Activated T-cell treated with anti-CD3 and anti-CD28 coated beads, Interleukin-2, amount 50 U/mL, for 1 hour (primary cell): ENCODE measurements at places on chromosomes 7 and 10.

- peak; percentile 75 for DNase-seq
Observed at GRCh38 chr10:70477661-70478162, 855 bp upstream of the PALD1 start.

DNA sequence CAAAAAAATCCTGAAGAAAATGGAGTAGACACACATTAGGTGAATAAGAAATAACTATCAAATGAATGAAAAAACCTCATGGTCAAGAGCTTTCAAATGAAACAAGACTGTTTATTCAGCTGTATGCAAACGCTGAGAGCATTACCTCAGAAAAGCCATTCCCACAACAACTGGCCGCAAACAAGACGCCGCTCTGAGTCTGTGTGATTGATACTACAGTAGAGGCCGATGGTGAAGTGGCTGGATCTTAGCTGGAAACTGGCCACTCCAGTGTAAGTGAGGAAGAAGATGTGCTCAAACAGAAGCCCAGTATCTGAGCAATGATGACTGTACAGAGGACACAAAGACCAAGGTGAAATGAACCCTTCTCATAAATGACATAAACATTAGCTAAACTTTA is 252.4 kb upstream of the GHITM start:
- no peak for DNase-seq

DNA sequence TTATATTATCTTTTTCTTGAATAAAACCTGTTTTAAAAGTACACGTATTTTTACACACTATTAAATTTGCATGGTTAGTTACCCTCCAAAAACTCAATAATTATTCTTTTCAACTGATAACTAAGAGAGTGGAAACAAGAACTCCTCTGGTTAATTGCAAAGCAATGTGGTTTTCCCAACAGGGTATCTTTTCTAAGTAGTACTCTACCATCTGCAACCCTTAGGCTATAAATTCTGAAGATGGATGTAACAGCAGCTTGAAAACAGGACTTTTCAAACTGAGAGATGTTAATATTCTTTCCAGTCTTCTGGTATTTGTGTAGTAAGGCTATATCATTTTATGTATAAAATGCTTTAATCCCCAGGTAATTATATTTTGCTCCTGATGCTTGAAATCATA is 916.1 kb upstream of the POT1 start:
- DNase-seq = no peak

- DNase-seq = no peak
Observed at GRCh38 chr7:42262964-42263363, 26.0 kb upstream of the GLI3 start.

DNA sequence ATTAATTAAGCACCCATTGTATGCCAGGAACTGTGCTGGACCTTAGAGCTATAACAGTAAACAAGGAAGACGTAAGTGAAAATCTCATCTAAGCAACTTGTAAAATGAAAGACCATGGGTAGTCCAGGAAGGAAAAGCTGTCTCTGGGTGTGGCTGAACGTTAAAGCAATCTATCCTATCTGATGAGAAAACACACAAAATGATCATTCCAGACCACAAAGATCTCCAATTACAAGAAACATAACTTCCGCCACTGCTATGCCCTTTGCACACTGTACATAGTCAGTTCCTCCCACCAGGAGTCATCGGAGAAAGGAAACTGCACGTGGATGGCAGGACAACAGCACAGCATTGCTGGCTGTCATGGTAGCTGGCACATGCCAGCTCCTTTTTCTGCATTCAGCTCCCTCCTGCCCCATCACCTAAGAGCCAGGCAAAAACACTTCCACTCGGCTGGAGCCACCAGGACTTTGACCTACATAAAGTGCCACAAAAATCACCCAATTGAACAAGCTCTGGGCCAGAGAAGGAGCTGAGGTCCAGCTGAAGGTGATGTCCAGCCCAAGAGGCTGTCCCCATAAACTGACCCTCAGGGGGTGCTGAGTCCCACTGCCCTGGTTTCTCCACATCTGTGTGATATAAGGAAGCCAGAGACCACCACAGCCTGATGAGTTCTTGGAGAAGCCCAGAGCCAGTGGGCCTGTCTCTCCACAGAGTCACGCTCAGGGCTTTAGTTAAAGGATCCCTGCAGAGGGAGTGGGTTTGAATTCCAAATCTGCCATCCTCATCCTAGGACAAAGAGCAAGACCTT is 56.4 kb downstream of the STEAP1B start:
- DNase-seq = no peak

- DNase-seq = no peak
Observed at GRCh38 chr7:135322571-135323340, 89.1 kb downstream of the STRA8 start.

- no peak for DNase-seq
Observed at GRCh38 chr10:42926843-42927242, 144.2 kb downstream of the BMS1 start.

GRCh38 chr7:47416492-47417480 is 165.1 kb downstream of the TNS3 start:
- no peak for DNase-seq

DNA sequence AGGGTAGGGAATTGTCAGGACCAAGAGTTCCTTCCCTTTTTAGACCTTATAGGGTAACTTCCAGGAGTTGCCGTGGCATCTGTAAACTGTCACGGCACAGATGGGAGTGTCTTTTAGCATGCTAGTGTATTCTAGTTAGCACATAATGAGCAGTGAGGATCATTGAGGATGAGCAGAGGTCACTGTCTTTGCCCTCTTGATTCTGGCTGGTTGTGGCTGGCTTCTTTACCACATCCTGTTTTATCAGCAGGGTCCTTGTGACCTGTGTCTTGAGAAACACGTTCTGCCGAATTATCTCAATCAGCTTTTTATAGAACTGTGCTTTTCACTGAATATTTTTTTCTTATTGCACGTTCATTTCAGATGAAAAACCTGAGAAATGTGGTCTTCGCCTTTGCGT is 41.5 kb downstream of the MINPP1 start:
- DNase-seq = no peak
